ENCODE measurements at places on chromosomes 11 and 22. TPM values are rescaled to one million over a fixed set of nuclear protein-coding genes. Genes with fewer than 3 reads are reported as not detected.

DNA sequence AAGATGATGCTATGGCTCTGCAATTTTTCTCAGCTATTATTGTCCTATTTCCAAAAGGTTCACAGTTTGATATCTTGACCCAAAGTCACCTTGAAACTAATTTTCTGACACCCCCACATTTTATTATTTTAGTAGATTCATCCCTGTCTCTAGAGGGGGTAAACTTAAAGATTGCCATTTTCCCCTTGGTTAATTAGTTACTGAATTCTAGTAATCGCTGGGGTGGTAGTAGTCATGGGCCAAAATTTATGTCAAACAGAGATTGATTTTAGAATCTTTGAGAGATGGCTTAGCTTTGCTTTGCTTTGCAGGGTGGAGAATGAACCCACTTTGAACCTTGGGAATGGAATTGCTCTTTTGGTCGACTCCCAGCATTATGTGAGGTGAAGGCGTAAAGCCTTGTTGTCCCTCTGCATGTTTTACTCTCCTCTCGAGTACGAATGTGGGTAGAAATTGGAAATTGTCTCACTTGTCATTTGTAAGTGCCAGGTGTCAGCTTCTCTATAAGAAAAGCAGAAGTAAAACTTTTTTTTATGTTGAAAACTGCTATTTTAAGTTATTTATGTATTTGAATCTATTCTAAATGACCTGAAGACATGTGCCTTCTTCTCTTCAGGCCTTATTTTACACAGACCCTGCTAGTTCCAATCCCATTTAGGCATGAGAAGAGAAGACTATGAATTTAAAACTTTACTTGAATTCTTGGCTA, 42.4 kb upstream of the RCE1 start:
- DNase-seq, result no peak

The EFCAB6 gene
- 8.4 TPM for total RNA-seq

The NLRP14 gene
- 0.10 TPM for total RNA-seq

The SCUBE2 gene
- total RNA-seq, result 0.87 TPM

The SCN3B gene
- total RNA-seq, result 0.35 TPM
